ENCODE measurements at places on chromosomes 2 and 18.
A peak's percentile ranks its signal among the peaks of the same experiment; 100 is the strongest.

GRCh38 chr2:217934321-217935131, 68.3 kb downstream of the TNS1 start:
- H3K4me3 ChIP-seq: peak overlapping the region; percentile 35
- H3K27ac ChIP-seq: peak overlapping the region; percentile 95
- DNase-seq: no peak
- H3K4me1 ChIP-seq: peaks cover 98% of the 10 kb centered on the region
- H3K27me3 ChIP-seq: no peaks in the 10 kb centered on the region

GRCh38 chr2:61018318-61018755, 282 bp upstream of the PUS10 start:
- peaks cover 31% of the 10 kb centered on the region for H3K4me1 ChIP-seq
- H3K27ac ChIP-seq: peak overlapping the region; percentile 99
- peaks cover 12% of the 10 kb centered on the region for H3K36me3 ChIP-seq
- no peak for DNase-seq

DNA sequence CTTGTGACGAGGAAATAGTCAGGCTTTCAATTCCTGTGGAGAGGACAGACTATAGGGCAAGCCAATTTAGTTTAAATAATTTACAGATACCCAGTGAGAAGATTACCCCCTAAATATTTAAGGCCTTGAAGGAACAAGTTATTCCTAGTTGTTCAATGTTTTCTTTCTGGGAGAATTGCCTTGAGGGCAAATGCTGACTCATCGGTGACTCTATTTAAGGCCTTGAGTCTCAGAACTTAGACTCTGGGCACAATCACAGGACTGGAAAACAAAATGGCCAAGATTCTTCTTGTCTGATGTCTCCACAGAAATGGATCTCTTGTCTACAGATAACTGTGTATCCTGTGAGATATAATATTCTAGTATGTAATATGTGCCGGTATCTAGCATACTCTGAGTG, 467.1 kb downstream of the SUCLG1 start:
- no peaks in the 10 kb centered on the region for H3K36me3 ChIP-seq
- H3K27ac ChIP-seq: no peak overlapping the region
- no peaks in the 10 kb centered on the region for H3K4me1 ChIP-seq
- H3K4me3 ChIP-seq: no peak overlapping the region
- no peaks in the 10 kb centered on the region for H3K27me3 ChIP-seq
- no peak for DNase-seq

DNA sequence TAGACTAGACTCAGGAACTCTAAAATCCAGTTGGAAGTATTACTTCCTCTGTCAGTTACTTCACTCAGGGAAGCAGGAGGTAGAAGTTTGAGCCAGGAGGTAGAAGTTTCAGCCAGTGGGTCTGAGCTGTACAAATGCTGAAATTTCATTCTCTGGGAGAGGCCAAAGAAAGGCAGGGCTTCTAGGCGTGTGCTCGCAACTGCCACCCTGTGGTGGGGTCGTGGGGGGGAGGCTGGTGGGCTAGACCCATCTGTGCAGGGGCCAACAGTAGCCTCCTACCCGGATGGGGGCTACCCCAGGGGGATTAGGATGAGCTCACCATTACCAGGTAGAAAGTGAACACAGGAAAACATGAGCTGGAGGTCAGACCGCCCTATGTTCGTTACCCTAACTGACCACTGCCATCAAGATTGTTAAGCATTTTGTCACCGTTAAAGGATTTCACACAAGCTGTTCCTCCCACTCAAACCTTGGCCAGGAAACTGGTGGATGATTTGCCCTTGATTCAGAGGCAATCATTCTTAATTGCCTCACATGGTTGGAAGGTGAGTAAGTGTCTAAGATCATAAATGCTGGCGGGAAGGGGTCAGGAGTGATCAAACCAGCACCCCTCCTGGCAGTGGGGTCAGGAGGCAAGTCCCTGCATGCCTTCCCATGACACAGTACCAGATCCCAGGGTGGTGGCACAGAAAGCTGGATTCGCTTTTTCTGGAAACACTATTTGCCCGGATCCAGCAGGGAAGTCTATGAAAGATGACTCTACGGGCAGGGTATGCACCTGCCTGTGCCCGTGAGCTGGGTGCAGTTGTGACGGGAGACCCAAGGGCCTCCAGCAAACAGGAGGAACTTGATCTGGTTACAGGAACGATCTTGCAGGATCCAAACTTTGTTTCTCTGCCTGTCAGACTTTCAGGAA, 5.2 kb upstream of the FHL2 start:
- no peak for DNase-seq
- H3K4me1 ChIP-seq: peaks cover 61% of the 10 kb centered on the region
- H3K4me3 ChIP-seq: no peak overlapping the region
- peak overlapping the region; percentile 90 for H3K27ac ChIP-seq

DNA sequence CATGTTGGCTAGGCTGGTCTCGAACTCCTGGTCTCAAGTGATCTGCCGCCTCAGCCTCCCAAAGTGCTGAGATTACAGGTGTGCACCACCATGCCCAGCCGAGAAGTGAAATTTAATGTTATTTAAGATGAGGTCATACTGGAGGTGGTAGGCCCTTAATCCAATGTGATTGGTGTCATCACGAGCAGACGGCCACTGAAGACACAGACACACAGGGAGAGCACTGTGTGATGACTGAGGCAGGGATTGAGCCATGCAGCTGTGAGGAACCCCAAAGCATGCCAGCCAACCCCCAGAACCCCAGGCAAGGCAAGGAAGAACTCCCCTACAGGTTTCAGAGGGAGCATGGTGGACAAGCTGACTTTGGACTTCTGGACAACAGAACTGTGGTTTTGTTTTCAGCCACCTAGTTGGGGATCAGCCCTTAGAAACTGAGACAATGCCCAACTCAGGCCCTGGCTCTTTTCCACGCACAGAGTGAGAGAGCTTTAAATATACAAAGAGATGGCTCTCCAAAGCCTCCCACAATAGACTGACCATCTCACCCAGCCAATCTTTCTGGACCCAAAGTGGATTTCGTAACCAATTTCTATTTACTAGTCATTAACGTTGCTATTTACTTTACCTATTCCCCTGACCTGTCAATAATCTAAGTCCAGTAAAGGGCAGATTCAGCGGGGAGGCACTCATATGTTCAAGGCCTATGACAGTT, 34.2 kb downstream of the TBC1D8 start:
- H3K4me3 ChIP-seq: no peak overlapping the region
- H3K27me3 ChIP-seq: no peaks in the 10 kb centered on the region
- H3K4me1 ChIP-seq: peaks cover 46% of the 10 kb centered on the region
- H3K36me3 ChIP-seq: no peaks in the 10 kb centered on the region
- no peak overlapping the region for H3K27ac ChIP-seq

- peaks cover 10% of the 10 kb centered on the region for H3K27me3 ChIP-seq
- H3K4me1 ChIP-seq: no peaks in the 10 kb centered on the region
- H3K27ac ChIP-seq: no peak overlapping the region
- no peaks in the 10 kb centered on the region for H3K36me3 ChIP-seq
Measured at GRCh38 chr2:126527836-126528490, 128.0 kb upstream of the GYPC start.

GRCh38 chr2:69225933-69226332, 161.1 kb downstream of the GFPT1 start:
- H3K27me3 ChIP-seq: no peaks in the 10 kb centered on the region
- H3K27ac ChIP-seq: peak overlapping the region; percentile 45
- peaks cover 48% of the 10 kb centered on the region for H3K4me1 ChIP-seq
- no peak for DNase-seq
- H3K36me3 ChIP-seq: peaks cover 29% of the 10 kb centered on the region

DNA sequence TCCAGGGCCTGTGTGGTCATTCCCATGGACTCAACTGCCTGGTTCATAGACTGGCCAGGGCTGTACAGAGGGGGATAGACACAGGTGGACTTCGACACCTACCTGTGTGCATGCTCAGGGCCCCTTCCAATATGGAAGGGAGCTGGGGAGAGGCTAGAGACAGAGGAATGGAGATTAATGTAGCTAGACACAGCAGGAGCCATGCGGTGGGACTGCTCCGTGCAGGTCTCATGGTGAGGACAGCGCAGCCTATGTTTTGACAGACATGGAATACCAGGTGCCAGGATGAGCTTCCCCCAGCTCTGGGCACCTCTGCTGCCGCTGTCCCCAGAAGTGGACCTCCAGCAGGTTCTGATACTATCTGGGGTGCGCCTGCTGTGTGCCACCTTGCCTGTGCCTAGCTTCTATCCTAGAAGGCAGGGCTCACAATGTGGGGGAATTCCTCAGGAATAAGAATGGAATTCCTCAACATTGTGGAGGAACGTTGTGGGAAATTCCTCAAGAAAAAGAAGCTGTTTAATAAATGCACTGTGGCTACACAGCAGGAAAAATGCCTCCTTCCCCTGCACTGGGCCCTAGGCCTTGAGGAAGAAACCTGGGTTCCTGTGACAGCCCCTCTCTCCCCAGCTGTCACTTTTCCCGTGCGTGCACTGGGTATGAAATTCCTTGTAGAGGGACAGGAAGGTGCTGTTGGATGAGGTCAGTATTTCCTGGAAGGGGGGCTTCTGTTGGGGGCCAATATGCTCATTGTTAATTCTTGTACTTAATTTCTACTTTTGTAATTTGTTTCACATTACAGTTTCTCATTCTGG, 7.3 kb downstream of the IL1R1 start:
- no peak overlapping the region for H3K27ac ChIP-seq
- H3K36me3 ChIP-seq: peaks cover 28% of the 10 kb centered on the region
- H3K4me3 ChIP-seq: no peak overlapping the region
- peaks cover 26% of the 10 kb centered on the region for H3K4me1 ChIP-seq
